ENCODE measurements at places on chromosomes 7 and 10. TPM values are rescaled to one million over a fixed set of nuclear protein-coding genes. Genes with fewer than 3 reads are reported as not detected.

Gene CALCR
- not detected for total RNA-seq

DNA sequence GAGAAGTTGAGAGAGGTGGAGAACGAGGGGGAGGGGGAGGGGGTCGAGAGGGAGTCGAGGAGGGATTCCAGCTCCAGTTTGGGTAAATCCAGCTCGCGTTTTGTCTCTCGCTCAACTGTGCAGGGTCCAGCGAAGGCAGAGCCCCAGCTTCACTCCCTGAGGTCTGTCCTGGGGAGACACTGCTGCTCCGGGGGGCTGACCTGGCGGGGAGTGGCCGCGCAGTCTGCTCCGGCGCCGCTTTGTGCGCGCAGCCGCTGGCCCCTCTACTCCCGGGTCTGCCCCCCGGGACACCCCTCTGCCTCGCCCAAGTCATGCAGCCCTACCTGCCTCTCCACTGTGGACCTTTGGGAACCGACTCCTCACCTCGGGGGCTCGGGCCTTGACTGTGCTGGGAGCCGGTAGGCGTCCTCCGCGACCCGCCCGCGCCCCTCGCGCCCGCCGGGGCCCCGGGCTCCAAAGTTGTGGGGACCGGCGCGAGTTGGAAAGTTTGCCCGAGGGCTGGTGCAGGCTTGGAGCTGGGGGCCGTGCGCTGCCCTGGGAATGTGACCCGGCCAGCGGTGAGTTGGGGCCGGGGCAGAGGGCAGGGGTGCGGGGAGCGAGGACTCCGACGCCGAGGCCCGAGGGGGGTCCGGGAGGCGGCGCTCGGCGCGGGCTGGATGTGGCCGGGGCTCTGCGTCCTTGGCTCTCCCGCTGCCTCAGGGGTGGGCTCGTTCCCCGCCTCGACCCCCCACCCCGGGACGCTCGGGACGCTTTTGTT lies at the start of gene TET1:
Gene TET1 (plus strand): TSS at position 152 of the 757 bp plus-strand sequence. CDS start 12,002 bp downstream, outside the sequence.
- no peaks in the 10 kb centered on the region for H3K27me3 ChIP-seq
- peak; percentile 91 for DNase-seq
- H3K4me1 ChIP-seq, result peaks cover 10% of the 10 kb centered on the region
- H3K36me3 ChIP-seq, result no peaks in the 10 kb centered on the region

- H3K4me1 ChIP-seq, result no peaks in the 10 kb centered on the region
- H3K36me3 ChIP-seq, result peaks cover 3% of the 10 kb centered on the region
- H3K4me3 ChIP-seq, result no peak overlapping the region
- no peak for DNase-seq
- no peak overlapping the region for H3K27ac ChIP-seq
- no peaks in the 10 kb centered on the region for H3K27me3 ChIP-seq
These were observed 11.0 kb downstream of the KIN start for GRCh38 chr10:7776777-7777176.

- DNase-seq, result no peak
- no peak overlapping the region for H3K27ac ChIP-seq
- no peaks in the 10 kb centered on the region for H3K4me1 ChIP-seq
- H3K4me3 ChIP-seq, result no peak overlapping the region
- H3K27me3 ChIP-seq, result no peaks in the 10 kb centered on the region
- H3K36me3 ChIP-seq, result no peaks in the 10 kb centered on the region
These were observed 169.3 kb upstream of the MALRD1 start for GRCh38 chr10:18879284-18879683.

Gene UNC5B
- 22.4 TPM for total RNA-seq
